AG04450 (cell line): ENCODE measurements at places on chromosomes 16 and 17. TPM values are rescaled to one million over a fixed set of nuclear protein-coding genes. Genes with fewer than 3 reads are reported as not detected.

- DNase-seq = no peak
These were observed 156.4 kb downstream of the CMIP start for GRCh38 chr16:81601008-81601428.

DNA sequence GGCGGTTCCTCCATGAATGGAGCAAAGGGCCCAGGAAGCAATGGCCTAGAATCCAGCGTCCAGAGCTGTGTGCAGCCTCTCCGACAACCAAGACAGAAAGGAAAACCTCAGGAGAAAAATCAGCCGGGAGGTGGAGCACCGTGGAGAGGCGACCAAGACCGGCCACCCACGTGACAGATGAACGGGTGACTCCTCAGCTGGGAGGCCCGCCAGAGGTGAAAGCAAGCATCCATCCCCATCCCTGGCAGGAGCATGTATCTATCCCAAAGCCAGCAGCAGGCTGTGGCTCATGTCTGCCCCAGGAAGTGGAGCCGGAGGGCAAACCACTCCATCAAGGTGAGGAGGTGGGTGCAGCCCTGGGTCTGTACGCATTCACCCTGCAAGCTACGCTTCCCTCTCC, 52.1 kb downstream of the FOXL1 start:
- no peak for DNase-seq

FOXN1 gene
- not detected in 2 replicates for polyA plus RNA-seq

DNA sequence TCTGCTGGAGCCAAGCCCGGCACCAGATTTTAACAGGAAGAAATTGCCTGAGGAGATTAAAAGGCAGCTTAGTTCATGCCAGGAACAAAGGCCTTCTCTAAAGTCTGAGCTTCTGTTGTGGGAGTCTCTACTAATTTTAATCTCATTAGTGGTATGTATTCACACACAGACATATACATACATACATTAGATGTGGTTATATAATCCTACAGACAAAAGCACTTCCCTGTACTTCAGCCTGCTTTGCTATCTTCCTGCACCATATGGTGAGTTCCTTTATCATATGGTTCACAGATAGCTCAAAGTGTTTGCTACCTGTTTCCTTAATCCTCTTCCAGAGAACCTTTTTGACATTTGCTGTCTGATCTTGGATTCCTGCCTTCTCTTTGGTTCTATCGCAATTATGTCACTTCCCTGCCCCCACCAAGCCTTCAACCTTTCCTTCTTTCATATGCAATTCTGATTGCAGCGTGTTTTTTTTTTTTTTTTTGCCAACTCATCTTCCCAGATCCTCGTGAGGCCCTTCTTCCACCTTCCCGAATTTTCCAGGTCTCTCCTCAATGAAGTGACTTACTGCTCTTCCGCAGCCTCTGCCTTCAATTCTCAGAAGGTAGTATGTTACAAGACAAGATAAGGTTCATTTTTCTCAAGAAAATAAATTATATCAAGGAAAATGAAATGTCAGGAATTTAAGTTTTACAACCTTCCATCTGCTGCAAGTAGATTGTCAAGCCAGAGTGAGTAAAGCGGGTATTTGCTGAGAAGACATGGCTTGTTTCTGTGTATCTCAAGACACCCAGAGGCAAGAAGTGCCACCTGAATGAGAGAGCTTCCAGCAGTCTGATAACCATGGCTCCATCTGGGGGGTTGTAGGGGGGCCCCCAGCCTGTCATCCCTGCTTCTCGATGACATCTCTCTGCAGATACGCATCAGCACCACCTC, 120.2 kb upstream of the CACNG3 start:
- no peak for DNase-seq

GRCh38 chr17:77753246-77753645, 205.3 kb upstream of the TNRC6C start:
- no peak for DNase-seq

GRCh38 chr17:10793816-10794215, 10.1 kb downstream of the TMEM238L start:
- DNase-seq = no peak
